ENCODE measurements at places on chromosomes 3 and 15.

GRCh38 chr3:4053975-4054374 lies 249.2 kb upstream of the SETMAR start:
- DNase-seq = no peak

DNA sequence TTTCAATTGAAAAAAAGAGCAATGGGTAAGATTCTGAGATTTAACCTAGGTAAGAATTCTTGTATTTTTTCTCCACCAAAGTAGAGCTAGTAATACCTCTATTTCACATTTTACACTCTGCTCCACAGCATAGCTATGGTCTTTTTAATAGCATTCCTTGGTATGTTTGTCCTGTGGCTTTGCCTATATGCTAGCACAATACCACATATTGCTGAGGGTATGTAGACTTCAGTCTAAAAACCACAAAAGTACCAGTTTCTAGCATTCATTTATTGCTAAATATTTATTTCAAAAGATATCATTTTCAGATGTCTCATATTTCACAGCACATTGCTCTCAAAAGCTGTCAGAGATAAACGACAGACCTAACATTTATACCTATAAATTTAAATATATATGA lies 18.2 kb upstream of the EOGT start:
- no peak for DNase-seq

DNA sequence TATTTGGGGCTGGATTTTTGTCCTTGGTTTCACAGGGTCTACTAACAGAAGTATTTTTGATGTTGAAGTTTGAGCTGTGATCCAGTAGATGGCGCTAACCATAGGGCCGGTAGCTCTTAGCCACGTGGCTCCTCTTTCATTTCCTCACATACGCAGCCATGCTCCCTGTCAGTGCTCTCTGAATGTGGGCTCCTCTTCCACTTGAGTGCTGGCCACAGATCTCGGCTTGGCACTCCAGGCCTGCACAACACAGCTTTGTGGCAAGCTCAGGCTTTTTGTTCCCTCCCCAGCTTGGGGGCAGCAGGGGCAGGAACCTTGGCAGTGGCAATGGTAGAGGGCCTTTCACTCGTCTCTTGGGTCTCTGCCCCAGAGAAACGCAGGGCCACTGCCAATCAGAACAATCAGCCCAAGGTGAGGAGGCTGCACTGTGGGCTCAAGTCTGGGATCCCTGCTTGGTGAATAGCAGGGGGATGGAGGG lies 18.6 kb upstream of the DNAAF4 start:
- DNase-seq = no peak

DNA sequence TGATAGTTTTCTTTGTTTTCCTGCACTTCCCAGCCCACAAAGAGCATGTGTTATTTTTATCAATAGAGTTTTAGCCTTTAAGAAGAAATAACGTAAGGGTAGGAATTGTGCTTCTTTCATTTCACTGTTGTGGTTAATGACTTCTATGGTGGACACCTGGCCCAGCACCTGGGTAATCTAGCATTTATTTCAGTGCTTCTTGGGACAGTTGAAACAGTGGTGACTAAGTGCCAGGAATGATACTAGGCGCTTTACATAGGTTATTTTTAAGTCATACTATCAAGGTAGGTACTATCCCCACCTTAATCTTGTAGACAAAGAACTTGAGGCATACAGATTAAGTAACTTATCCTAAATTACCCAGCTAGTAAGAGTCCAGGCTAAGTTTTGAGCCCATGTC lies 243.8 kb downstream of the SOX2 start:
- no peak for DNase-seq

- no peak for DNase-seq
Measured at GRCh38 chr3:181330257-181330656, 340.7 kb upstream of the DNAJC19 start.

DNA sequence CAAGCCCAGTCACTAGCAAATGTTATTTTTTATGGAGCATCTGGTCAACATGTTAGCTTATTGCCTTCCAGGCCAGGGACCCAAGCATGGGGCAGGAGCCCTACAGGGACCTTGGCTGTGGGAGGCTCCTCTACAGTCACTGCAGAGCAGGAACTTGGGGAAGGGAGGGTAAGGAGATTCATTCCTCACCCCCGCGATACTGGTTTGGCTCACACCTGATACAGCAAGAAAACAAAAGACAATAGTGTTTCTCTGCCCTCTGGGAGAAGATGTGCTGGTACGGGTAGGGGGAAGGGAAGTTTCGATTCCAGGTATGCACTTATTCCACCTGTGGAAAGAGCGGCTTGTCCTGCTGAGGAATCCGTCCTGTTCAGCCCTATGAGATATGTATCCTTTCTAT lies 77.6 kb downstream of the SLC12A8 start:
- no peak for DNase-seq

- DNase-seq = no peak
Measured at GRCh38 chr3:64848127-64848800, 160.5 kb upstream of the ADAMTS9 start.

DNA sequence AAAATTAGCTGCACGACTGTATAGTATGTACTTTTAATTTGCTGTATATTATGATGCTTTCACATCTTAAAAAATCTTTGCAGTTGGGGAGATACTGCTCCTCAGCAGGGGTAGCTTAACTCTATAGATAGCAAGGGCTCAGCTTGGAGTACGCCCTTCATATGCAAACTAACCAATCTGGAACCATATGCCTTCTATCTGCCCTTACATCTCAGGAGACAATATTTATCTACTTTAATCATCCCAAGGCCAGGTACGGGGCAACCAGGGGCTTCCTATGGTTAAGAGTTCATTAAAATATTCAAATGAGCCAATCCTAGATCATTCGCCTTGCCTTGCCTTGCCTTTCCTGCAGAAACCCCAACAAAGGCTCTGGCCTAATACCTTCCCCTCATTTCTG lies 204.1 kb upstream of the ZBTB20 start:
- DNase-seq = no peak

DNA sequence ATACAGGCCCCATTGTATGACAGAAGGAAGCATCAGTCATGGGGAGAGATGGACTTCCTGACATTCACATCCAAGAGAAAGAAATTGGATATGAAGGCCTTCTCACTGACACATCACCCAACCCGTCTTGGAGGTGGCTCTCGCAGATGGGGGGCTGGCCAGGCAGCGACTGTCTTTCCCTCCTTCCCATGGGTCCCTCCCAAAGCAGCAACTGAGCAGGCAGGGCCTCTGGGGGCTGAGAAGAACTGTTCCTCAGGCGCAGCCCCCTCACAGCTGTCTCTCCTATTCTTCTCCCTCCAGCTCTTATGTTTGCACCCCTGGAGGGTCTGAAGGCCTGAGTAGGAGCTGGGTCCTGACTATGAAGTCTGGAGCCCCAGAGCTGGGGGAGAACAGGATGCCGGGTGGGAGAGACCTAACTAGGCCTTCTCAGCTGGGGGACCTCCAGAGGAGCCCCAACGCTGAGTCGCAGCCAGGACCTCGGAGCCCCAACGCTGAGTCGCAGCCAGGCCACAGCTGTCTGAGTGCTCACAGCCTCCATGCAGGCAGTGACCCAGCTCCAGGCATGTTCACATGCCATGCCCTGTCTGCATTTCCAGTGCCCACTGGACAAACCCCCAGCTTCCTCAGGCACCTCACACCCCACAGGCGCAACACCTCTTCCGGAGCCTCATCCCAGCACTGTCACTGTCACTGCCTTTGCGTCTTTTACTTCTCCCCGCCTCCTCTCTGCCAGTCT lies 29.6 kb downstream of the UMPS start:
- DNase-seq = no peak

DNA sequence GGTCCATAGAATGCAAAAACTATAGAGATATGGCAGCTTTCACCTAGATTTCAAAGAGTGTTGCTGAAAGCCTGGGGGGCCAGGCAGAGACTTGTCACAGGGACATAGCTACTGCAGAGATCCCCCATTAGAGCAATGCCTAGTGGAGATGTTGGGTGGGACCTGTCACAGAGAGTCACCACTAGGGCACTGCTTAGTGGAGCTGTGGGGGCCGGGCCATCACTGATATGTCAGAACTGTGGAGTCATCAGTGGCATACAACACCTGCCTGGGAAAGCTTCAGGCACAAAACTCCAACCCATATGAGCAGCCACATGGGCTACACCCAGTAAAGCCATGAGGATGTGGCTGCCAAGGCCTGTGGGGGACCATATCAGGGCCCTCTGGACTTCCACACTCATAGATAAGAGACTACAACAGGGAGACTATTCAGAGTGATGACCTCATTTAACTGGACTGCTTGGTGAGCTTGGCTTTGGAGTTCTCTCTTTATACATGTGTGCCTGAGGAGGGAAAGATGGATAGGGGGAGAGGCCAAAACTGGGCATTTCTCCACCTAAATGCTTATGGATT lies 176.3 kb downstream of the ZNF621 start:
- no peak for DNase-seq

DNA sequence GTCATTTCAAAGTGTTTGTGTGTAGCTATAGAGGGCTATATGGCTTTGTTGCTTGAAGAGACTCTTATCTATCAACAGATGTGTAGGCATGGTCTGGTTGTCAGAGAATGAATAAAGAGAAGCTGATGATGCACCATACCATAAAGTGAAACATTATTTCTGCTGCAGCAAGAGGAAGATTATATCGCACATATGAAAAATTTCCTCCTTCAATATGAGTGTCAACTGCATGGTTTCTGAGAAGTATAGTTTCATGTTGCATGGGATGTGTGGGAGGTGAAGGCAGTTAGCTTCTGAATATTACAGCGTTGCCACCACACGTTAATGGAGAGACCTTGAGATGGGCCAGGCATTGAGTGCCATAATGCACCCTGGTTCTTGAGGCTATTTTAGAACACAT lies 217.9 kb downstream of the SATB1 start:
- no peak for DNase-seq

DNA sequence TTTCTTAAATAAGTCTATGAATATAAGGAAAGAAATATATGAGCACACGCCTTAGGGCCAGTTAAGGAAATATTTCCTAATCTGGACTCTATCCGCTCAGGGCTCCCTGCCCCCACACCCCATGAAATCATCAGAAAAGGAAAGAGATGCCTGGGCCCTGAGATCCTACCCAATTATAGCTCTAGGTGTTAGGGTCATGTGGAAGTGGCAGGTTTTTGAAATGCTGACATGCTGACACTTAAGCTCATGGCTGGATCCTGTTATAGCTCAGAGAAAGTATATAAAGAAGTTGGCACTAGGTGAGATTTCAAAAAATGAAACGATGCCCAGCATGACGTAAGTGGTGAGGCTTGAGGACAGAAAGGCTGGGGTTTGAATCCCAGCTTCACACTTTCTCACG lies 43.5 kb upstream of the AKAP13 start:
- no peak for DNase-seq

- DNase-seq = no peak
Measured at GRCh38 chr3:12583280-12583679, 26.4 kb downstream of the MKRN2 start.

- no peak for DNase-seq
Measured at GRCh38 chr3:107524841-107525643, 2.3 kb downstream of the BBX start.

GRCh38 chr3:129793942-129794310 lies 99.6 kb downstream of the TMCC1 start:
- no peak for DNase-seq

DNA sequence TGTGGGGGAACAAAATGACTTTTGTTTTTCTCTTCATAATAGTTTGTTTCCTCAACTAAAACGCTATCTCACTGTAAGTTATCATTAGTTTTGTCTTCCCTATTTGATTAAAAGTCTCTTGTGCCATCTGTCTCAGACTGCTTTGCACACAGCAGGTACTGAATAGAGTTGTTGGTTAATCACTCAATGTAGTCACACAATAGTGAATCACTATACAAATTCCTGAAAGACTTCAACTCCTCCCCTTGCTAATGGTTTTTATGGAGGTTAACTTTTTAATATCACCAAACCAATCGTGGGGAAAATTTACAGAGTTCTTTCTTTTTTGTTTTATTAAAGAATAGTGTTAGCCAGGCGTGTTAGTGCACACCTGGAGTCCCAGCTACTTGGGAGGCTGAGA lies 2.6 kb upstream of the NGLY1 start:
- DNase-seq = no peak

DNA sequence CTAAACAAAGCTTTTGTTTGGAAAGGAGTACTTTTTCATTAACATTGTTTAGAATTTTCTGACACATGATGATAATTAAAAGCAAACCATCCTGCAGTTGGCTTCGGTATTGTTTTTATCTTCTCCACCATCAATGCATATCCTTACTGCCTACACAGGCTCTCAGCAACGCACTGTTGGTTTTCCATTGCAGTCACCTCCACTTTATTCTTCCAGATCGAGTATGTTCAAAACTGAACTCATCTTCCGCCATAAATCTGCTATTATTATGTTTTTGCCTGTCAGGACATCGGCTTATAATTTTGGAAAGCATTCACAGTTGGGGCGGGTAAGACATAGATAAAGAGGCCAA lies 589 bp upstream of the SENP5 start:
- DNase-seq = no peak

DNA sequence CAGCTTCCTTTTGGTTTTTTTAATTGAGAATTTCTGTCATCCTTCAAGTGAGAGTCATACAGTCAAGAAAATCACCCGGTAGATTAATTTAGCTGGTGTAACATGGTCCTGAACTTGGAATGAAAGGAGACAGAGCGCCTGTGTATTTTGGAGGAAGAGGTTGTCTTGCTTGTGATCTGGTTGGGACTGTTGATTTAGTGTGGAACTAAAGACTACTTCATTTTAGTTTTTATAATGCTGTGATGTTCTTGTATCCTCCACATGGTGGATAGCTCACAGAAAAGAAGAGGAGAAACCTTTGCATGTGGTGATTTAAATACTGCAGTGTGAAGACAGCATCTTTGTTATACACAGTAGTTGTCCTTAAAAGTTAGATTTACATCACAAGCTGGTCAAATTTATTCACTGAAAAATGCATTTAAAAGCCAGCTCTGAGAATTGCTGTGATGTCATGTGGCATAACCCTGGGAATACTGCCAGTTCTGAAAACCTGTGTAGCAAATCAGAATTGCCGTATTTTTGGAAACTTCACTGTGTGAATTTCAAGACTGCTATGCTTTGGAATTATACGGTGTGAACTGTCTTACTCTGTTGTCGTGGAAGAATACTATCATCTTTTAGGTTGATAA lies 268.5 kb downstream of the PTPRG start:
- DNase-seq = no peak

GRCh38 chr3:183214277-183214612 lies 38.8 kb upstream of the B3GNT5 start:
- DNase-seq = no peak

DNA sequence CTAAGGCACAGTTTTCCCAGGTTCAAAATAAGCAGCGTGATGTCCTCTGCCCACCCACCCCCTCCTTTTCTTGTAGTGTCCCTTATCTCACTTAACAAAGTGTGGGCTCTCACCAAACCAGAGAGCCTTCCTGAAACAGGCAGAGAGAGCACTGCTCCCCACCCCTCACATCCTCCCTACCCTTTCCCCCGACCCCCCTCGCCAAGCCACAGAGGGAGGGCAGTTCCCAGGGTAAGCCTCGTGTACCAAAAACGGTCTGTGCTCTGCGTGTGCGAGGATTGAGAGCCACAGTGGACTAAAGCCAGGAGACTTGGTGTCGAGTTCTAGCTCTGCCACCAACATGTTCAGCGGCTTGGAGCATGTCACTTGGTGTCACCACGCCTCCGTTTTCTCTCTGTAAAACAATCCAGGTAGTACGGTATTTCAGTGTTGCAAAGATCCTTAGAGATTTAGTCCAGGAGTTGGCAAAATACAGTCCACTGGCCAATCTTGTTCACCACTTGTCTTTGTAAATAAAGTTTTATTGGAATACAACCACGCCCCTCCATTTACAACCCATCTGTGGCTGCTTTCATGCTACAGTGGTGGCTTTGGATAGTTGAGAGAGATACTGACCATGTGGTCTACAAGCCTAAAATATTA lies 249.9 kb downstream of the OPA1 start:
- no peak for DNase-seq

Data from stimulated activated CD4-positive, alpha-beta T cell treated with anti-CD3 and anti-CD28 coated beads, Interleukin-1b, Interleukin-23, amount 100 ng/mL, for 24 hours (primary cell).